ENCODE measurements at places on chromosomes 7 and 10.

DNA sequence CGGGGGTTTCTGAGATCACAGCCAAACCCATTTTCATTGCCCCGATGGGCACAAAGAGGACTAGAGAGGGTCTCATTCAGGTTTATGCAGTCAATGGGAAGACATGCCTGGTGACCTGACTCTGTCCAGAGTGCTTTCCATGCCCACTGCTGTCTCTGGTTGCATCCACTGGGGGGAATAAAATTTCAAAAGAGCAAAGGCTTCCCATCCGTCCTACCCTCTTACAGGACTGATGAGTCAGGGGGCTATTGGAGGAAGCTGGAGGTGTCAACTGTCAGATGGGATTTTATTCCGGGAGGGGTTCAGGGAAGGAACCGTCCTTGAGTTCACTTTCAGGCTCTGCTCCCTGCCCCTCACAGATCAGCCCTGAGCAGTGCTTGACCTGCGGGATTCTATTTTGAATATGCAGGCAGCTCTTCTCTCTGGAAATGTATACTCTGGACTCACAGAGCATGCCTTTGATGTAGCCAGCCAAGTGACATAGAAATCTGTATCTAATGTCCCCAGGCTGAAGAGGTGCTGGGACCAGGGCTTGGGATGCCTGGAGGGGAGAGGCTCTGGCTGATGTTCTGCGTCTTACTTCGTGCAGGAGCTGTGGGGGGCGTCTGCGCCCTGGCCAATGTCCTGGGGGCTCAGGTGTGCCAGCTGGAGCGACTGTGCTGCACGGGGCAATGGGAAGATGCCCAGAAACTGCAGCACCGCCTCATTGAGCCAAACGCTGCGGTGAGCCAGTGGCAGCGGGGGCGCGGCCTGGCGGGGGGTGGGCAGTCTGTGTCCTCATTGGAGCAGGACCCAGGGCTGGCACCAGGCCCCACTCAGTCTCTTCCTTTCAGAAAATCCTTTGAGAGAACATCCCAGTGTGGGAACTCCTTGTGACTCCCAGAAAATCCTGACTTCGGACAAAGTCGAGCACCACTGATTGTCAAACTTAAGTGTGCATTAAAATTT is 12.0 kb downstream of the C10orf62 start:
- no peak for DNase-seq

GRCh38 chr10:123158682-123159081 is 4.5 kb downstream of the BUB3 start:
- no peak for DNase-seq

DNA sequence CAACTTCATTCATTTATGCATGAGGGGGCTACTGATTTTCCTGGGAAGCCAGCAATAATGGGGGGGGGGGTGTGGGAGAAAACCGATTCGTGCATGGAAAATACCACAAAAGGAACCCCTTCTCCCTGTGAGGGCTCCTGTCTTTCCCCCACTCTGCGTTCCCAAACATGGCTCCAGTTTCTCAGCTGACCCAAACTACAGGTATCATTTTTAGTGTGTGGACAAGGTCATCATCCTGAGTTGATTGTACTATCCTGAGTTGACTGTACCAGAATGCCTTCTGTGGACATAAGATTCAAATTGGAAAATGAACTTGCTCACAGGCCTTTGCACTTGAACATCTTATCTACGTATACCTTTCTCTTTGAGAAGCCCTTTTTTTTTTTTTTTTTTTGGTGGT is 49.9 kb downstream of the ZRANB1 start:
- DNase-seq: no peak

DNA sequence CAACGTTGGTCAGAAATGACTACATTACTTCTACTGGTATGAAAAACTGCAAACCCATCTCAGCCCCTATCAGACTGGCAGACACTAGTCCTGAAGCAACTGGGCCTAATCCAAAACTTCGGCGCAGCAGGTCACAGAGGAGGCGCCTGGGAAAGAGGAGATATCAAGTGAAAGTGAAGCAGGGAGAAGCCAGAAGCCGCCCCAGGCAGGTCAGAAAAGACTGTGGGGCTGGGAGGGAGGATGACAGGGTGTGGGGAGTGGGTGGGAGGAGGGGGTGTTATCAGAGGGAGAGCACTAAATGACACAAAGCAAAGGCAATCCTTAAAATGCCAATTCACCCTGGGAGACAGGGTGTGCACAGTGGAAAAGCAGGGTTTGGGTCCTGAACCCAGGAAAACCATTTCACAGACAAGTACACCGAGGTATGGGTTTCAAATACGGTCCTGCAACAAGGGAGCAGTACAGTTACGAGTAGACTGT is 731 bp downstream of the CHCHD3 start:
- DNase-seq: no peak

GRCh38 chr7:155362380-155363145 is 64.9 kb downstream of the INSIG1 start:
- no peak for DNase-seq

DNA sequence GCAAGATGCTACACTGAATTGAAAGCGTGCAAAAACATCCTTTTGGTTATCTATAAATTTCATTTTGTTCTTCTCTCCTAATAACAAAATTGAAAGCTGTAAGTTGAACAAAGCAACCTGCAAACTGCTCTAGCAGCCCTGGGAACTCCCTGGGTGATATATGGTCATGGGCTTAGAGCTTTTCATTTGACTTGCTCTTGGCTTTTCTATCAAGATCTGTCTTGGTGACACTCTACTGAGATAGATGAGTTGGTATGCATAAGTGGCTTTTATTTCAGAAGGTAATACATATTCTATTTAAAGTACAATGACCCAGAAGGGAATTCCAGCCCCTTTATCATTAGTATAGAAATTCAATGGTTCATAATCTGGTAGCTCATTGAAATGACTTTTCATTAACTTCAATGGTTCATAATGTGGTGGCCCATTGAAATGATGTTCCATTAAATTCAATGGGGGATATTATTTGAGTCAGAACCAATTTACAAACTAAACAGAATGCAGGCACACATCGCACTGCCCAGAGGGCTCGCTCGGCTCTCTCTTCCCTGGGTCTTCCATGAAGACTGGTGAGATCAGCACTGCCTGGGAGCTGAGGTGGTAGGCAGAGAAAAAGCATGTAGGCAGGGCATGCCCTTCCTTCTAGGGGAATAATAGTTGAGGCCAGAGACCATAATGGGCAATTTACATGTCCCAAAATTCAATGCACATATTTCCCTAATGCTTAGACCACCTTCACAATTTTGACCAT is 10.1 kb upstream of the KCNMA1 start:
- DNase-seq: no peak

Data from CD4-positive, alpha-beta memory T cell (primary cell).